Posterior vena cava (tissue), 2 donors: ENCODE measurements at places on chromosomes 2 and 18. TPM values are rescaled to one million over a fixed set of nuclear protein-coding genes. Genes with fewer than 3 reads are reported as not detected.
A peak's percentile ranks its signal among the peaks of the same experiment; 100 is the strongest.

- DNase-seq: no peak
Observed at GRCh38 chr2:129741165-129741564, 238.3 kb upstream of the RAB6C start.

DNA sequence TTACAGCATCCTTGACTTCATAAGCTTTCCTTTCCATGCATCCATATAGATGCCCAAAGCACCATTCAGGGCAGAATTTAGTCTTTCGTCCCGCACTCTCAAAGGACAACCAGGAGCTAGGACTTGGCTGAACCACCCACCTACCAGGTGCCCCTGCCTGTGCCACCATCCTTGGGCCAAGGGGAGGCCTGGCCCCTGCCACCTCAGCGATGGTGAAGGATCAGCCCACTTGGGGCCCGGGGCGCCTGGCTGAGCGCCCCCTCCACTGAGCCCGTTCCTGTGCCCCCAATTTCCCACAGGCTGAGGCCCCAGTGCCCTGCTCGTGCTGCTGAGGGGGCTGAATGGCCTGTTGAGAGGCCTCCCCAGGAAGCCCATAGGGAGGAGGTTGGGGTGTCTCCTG, 33.3 kb upstream of the ALPP start:
- DNase-seq: peak; percentile 70

- DNase-seq: no peak
Observed at GRCh38 chr2:101410746-101411145, 23.4 kb upstream of the CREG2 start.

- peak; percentile 85 for DNase-seq
Observed at GRCh38 chr2:219769090-219769910, 141.9 kb downstream of the SLC4A3 start.

- no peak for DNase-seq
Observed at GRCh38 chr2:196104066-196104465, 35.4 kb upstream of the DNAH7 start.

DNA sequence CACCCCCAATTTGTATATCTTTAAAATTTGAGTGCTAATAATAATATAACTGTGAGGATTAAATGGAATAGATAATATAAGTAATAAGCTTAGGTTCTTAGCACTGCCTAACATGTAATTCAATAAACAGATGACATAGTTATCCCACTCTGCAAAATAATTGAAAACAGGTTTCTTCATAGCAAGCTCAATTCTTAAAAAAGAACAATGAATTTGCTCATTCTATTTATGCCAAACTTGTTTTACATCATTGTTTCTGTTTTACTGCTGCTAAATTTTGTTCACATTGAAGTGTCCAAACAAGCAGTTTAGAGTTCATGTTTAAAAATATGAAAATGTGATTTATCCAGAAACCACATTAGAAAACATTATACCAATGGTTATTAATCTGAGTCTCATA, 217.0 kb downstream of the MBD5 start:
- DNase-seq: no peak

DNA sequence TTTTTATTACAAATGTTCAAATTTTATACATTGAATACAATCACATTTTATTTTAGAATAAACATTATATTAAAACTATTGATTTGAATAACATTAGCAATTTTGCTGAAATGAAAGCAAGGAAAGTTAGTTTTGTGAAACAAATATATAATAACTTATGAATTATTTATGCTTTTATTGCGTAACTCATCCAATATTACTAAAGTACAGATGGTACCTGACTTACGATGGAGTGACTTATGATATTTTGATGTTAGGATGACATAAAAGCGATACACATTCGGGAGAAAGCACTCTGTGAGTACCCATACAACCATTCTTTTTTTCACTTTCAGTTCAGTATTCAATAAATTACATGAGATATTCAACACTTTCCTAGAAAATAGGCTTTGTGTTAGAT, 26.5 kb downstream of the GPR39 start:
- DNase-seq: no peak

DNA sequence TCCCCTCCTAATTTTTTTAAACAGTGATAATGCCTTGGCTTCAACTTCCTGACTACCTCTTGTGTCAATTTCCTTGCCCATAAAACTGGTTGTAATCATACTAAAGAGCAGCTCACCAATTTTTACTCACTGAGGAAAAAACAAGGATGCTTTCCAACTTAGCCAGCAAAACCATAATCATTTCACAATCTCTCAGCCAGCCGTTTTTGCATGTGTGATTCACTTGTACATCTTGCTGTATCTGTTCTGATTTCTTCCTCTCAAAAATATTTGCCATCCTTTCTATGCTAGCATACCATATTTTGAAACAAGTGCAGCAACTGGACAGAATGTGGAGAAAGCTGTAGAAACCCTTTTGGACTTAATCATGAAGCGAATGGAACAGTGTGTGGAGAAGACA, 60.7 kb downstream of the RAB27B start:
- no peak for DNase-seq

GRCh38 chr2:181399027-181399426, 58.2 kb upstream of the ITGA4 start:
- no peak for DNase-seq

The CRYGC gene
- total RNA-seq: not detected

The IFIH1 gene
- 11.1 TPM for total RNA-seq

The CFC1 gene
- total RNA-seq: not detected

The GAL3ST2 gene
- total RNA-seq: not detected

The C18orf54 gene
- total RNA-seq: 2.2 TPM
